ENCODE measurements at places on chromosomes 7 and 10. TPM values are rescaled to one million over a fixed set of nuclear protein-coding genes. Genes with fewer than 3 reads are reported as not detected.

Gene PRKG1
- total RNA-seq = 17.9 TPM

- no peak for DNase-seq
Measured at GRCh38 chr10:118818621-118819221, 64.0 kb upstream of the CACUL1 start.

DNA sequence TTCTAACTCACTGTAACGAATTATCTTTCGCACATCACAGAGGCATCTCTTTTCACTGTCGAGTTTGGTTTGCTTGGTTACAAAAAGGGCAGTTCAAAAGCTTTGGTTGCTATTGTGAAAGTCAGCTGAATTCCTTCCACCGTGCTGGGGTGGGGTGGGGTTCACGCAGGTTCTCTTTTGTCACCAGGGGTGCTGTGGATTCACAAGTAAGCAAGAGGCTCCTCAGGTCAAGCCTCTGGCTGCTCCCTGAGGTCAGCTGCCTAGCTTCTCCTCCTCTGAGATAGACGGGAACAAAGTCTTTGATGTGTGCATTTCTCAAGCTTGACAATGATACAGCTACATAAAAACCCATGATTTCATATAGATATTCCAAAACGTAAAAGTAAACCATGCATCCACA is 47.7 kb downstream of the EGFR start:
- DNase-seq = no peak

- DNase-seq = no peak
Measured at GRCh38 chr7:132034748-132035416, 478.5 kb upstream of the PODXL start.

Data from vagina (tissue), 2 donors.